ENCODE measurements at places on chromosomes 4 and X.
A peak's percentile ranks its signal among the peaks of the same experiment; 100 is the strongest.

GRCh38 chr4:125663896-125664767 lies 349.4 kb downstream of the FAT4 start:
- DNase-seq: no peak

- DNase-seq: no peak
Measured at GRCh38 chr4:87559090-87559837, 30.1 kb upstream of the SPARCL1 start.

- DNase-seq: no peak
Measured at GRCh38 chr4:152045807-152046571, 285.2 kb upstream of the GATB start.

DNA sequence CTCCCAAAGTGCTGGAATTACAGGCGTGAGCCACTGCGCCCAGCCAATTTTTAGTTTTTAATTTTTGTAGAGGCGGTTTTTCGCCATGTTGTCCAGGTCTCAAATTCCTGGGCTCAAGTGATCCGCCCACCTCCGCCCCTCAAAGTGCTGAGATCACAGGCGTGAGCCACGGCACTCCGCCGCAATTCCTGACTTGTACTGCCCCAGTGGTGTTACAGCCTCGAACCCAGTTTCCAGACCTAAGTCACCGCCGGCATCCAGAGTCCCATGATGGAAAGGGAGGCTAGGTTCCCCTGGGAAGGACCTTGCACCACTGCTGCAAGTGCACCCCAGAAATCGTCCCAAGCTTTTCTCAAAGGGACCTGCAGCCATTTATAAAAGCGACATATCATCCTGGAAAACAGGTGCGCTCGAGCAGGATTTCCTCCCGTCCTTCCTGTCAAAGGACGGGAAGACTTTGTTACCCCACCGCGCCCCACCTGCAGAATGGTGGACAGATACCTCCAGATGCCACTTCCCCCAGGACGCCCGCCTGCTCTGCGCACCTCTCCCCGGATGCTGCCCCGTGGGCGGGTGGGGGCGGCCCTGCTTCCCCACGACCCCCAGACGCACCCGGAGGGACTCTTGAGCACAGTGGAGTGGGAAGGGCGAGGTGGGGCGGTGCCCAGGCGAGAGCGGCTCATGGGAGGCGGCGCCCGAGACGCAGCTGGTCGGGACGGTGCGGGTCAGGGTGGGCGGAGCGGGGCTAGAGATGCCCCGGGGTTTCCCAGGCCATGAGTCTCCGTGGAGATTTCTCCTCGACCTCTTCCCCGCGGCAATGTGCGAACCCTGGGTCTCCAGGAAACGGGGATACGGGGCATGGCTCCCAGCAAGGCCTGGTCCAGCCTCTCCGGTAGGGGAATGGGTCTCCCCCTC lies 947 bp upstream of the RPL10 start:
- peak; percentile 88 for DNase-seq

- DNase-seq: no peak
Measured at GRCh38 chr4:176614793-176615192, 177.9 kb downstream of the VEGFC start.

DNA sequence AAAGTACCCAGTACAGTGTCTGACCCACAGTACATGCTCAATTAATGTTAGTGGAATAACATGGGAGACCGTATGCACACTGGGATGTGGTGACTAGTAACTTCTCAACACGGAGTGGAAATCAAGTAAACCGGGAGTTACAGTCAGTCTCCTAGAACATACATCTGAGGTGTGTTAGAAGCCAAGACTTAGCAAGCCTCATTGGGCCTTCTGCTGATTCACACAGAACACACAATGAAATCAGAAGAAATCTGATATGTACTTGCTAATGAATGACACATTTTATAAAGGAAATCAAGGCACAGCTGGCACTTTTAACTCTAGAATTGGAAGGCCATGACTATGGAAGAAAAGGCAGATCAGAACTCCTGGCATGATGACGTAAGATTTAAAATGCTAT lies 13.0 kb downstream of the TRAPPC2 start:
- no peak for DNase-seq

GRCh38 chr4:154559141-154559493 lies 3.7 kb upstream of the FGB start:
- DNase-seq: no peak

DNA sequence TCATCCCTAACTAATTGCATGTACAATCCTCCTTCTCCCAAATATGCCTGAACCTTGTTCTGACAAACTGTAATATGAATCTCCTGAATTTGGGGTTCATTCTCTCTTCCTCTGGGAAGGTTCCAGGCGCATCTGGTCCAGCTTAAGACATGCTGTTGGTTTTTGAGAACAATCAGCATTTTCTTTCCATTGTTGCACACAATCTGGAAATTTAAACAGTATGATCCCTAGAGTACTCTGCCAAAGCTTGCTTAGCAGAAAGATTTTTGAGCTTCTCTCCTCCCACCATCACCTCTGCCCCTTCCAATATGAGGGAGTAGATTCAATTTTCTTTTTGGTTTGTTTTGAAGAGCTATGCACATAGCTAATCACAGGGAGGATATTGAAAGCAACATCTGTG lies 50.1 kb downstream of the SRPX start:
- DNase-seq: no peak

GRCh38 chr4:185211035-185211434 lies 1.6 kb downstream of the SNX25 start:
- DNase-seq: no peak

DNA sequence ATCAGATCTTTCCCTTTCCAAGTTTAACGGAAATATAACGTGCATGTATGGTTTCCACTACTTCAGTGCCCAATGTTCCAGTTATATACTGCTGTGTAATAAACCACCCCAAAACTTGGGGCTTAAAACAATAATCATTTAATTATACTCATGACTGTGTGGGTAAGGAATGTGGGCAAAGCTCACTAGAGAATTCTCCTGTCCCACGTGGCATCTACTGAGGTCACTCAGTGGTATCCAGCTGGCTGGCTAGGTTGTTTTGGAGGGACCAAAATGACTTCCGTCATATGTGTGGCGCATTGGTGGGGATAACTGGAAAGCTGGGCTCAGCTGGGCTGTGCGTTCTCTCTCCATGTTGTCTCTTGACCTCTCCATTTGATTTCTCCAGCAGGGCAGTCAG lies 18.5 kb downstream of the ZCCHC18 start:
- no peak for DNase-seq

- DNase-seq: no peak
Measured at GRCh38 chrX:153867139-153867538, 18.8 kb downstream of the L1CAM start.

- DNase-seq: no peak
Measured at GRCh38 chrX:135477576-135477975, 42.9 kb upstream of the INTS6L start.

- no peak for DNase-seq
Measured at GRCh38 chrX:152663086-152663485, 25.4 kb downstream of the GABRQ start.

- no peak for DNase-seq
Measured at GRCh38 chr4:95857761-95858160, 17.9 kb downstream of the PDHA2 start.

GRCh38 chrX:78754917-78755316 lies 7.4 kb downstream of the LPAR4 start:
- no peak for DNase-seq

- peak; percentile 81 for DNase-seq
Measured at GRCh38 chr4:143360838-143361625, 24.4 kb downstream of the GAB1 start.

GRCh38 chr4:38164346-38164745 lies 204.1 kb downstream of the PTTG2 start:
- DNase-seq: no peak

DNA sequence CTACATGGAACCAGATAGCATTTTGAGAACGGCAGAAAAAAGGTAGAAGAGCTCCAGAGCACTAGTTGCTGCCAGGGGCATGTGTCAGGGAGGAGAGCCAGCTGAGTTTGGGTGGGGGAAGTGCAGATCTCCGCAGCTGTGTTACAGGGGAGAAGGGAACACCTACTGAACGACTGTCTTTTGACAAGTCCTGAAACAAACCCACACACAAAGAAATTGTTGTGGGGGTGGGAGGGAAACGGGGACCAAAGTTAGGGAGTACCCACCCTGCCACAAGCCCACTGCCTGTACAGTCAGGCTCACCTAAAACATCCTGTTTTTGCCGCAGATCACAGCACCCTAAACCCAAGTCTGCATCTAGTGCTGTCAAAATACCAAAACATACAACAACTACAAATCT lies 55.5 kb downstream of the LEF1 start:
- DNase-seq: no peak

DNA sequence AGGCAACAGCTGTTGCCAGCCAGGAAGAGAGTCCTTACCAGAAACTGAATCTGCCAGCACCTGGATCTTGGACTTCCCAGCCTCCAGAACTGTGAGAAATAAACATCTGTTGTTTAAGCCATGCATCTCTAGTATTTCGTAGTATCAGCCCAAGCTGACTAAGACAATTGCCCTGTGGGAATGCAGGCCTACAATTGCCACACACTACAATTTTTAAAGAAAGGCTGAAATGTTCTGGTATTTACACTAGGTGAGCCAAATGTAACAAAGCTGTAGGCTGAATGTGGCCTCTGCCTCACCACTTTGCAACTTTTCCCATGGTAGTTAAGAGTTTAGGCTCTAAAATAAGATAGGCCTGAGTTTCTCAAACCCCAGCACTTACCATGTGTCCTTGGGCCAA lies 59.1 kb downstream of the SPATA18 start:
- DNase-seq: no peak

- no peak for DNase-seq
Measured at GRCh38 chr4:123585111-123585510, 188.5 kb downstream of the SPRY1 start.

DNA sequence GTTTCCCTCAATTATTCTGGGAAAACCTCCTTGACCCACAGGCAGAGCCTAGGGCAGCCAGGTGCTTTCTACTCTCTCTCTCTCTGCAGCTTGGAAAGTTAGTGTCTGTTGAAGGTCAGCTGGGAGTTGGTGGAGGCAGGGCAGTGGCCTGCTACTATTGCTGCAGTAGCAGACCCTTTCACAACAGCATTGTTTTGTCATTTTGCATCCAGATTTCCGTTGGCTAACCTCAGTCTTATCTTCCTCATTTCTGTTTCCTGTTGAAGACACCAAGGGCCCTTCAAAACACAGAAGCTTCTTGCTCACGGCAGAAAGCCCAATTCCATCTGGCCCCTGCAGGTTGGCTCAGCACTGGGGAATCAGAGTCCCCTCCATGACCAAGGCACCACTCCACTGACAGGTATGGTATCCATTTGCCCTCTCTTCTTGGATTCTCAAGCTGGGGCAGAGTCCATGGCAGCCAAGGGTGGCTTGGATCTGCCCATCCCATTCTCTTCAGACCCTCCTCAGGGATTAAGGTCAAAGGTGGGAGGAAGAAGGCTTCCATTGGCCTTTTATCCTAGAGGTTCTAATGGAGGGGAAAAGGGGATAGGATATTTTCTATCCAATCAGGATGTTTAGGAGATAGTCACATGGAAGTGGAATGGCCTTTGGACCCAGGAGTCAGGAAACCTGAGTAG lies 24.6 kb downstream of the VSIG4 start:
- DNase-seq: peak; percentile 27

- no peak for DNase-seq
Measured at GRCh38 chrX:119190831-119191230, 45.3 kb upstream of the PGRMC1 start.

DNA sequence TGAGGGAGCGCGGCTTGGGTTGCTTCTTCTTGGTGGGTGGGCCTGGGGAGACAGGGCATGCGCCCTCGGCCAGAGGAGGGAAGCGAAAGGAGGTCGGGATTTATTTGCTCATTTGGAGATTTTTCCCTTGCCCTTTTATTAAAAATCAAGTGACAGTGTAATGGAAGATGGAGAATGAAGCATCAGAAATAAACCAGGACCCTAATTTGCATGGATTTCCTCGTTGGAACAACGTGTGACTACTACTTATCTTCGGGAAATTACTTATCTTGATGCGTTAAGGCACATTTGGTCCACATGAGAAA lies 709 bp upstream of the CLOCK start:
- DNase-seq: no peak

GRCh38 chrX:44675362-44676024 lies 132.8 kb upstream of the FUNDC1 start:
- peak; percentile 92 for DNase-seq

DNA sequence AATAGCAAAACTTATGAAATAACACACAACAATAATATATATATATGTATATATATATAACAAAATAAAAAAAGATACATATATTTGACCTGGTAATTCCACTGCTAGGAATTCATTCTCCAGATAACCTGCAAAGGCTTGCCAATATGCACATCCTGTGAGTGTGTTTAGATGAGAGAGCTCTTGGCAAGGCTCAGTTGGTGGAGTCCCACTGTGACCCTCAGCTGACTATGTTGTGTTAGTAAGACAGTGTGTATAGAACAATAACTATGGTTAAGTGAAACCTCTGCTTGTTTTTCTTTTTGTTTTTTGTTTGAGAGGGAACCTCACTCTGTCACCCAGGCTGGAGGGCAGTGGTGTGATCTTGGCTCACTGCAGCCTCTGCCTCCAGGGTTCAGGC lies 39.5 kb upstream of the RBMX start:
- DNase-seq: peak; percentile 62

DNA sequence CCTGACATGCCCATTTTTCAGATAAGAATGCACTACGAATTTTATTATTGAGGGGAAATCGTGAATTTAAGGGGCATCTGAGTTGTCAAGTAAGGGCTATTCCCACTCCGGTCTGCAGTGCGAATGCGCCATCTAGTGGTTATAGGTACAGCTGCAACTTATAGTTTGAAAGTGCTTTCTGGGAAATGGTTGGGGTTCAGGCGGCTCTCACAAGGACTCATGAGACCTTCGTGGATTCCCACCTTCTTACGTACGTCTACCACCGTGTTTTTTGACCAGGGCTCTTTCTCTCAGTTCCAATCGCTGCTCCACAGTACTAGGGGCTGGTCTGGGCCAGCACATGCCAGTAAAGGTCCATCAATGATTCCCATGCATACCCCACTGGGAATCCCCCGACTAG lies 12.3 kb downstream of the MSL3 start:
- DNase-seq: peak; percentile 84

DNA sequence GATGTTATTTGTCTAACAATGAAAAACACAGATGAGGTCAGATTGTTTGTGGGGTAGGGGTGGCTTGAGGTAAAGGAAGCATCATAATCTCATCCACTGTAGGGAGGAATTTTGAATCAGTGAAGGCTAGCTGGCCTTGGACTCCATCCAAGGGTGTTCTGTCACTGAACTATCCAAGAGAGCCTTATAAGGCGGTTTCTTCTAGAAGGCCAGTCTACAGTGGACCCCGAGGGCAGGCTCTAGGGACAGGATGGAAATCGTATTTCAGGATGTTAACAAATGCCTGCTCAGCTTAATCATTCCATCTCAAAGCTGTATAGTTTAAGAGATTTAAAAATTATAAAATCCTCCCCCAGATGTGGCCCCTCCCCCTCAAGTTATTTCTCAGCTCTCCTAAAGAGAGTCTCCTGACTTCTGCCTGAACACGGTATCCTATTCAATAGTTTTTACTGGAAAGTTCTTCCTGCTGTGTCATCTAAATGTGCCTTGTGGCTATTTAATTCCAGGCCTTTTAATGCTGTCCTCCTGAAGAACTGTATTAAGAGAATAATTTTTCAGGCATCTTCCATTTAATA lies 8.0 kb downstream of the IGFBP7 start:
- DNase-seq: peak; percentile 82
